ENCODE measurements at places on chromosomes 12 and 14.

DNA sequence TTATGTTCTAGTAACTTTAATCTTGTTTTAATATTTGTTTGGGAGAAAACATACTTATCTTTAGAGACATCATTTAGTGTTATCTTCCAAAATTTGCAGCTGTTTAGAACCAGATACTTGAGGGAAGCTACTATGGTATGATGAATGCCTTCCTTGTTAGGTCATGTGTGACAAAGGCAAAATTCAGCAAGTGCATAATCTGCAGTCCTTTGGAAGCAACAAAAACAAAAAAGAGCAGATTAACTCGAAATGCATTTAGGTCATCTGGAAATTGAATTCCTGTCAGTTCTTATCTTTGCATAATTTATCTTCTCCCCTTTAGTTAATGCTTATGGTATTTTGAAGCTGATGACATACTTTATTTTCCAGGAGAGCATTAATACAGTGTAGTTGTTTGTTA, 3.5 kb downstream of the FBXO34 start:
- DNase-seq: peak; percentile 14

- no peak for DNase-seq
Observed at GRCh38 chr12:18483698-18484325, 222.5 kb downstream of the PIK3C2G start.

DNA sequence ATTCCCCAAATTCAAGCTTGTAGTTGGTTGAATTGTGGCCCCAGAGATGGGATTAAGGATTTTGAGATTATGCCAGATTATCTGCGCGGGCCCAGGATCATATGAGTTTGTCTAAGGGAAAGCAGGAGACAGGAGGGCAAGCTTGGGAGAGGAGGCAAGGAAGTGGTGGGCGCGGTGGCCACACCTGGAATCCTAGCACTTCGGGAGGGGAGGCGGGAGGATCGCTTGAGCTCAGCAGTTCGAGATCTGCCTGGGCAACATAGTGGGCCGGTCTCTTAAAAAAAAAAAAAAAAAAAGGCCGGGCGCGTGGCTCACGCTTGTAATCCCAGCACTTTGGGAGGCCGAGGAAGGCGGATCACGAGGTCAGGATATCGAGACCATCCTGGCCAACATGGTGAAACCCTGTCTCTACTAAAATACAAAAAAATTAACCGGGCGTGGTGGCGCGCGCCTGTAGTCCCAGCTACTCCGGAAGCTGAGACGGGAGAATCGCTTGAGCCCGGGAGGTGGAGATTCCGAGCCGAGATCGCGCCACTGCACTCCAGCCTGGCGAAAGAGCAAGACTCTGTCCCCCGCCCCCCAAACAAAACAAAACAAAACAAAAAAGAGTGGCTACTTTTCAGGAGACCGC, 881 bp upstream of the PUS1 start:
- peak; percentile 46 for DNase-seq

DNA sequence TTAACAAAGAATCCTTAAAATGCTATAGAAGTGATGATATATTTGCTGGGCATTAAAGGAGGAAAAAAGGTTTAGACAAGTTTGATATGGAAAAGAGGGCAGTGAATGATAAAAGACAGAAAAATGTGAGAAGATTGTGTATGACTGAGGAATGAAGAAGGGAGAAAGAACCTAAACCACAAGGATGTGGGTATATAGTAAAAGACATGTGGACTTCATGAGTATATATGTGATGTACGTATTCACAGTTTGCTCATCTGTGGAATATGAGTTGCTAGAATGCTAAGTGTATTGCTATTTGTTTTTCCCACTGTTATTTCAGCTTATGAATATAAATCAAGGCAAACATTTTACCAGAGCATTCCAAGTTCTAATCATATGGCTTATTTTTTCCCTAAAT, 2.1 kb upstream of the SLC16A7 start:
- DNase-seq: no peak

DNA sequence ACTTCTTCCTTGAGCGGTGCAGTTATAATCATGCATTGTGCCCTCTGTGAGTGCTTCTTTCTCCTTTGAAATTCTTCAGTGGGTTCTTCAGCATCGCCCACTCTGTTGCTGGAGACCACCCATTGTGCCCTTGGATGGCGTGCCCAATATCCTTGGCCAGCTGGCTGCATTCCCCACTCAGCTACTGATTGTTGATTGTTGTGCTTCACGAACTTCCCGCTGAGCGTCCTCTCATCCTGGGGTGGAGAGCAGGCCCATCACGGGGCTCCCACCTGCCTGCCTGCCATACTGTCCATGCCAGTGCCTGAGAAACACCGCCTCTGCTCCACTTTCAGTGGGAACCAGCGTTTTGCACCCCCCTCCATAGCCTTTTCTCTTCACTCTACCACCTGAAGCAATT, 8.6 kb upstream of the SSTR1 start:
- no peak for DNase-seq

GRCh38 chr12:107894589-107894988, 120.1 kb downstream of the ASCL4 start:
- DNase-seq: no peak

- DNase-seq: no peak
Observed at GRCh38 chr12:111160350-111161241, 208.3 kb downstream of the PHETA1 start.

DNA sequence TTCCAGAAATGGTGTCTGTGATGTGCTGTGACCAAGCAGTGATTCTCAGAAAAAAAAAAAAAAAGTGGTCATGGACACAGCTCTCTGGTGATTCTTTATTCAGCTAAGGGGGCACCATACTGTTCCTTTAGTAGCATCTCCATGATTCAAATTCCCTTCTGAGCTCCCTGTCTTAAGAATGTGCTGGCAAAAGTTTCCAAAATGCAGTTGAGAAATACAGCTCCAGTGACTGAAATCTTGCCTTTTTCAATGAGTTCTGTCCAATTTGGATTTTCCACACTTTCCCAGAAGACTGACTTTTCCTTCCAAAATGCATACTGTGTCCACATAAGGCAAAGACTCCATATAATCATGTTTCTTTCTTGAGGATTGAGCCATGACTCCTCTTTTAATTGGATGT, 24.3 kb upstream of the CPM start:
- DNase-seq: no peak

GRCh38 chr12:130617219-130617618, 98.9 kb downstream of the RIMBP2 start:
- no peak for DNase-seq

DNA sequence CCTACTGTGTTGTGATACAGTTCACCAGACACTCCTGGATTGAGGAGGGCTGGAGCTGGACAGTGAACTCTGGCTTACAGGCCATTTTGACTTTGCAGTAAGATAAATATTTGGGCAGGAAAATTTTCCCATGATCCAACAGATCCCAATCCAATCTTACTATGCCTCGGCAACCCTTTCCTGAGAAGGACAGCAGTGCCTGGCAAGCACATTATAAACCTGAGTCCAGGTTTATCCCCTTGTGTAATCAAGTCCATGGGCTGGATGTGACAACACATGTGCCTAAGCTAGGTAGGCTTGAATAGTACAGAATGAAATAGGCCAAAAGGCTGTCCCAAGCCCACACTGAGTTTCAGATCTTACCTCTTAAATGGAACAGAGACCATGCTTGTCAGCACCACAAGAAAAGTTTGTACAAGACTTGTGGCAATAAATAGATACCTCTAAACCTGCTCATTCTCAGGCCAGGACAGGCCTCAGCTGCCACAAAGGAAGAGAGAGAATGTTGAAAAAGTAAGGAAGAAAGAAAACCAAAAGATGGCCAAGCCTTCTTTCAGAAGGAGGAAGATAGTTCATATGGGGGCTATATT, 34.9 kb downstream of the CREBL2 start:
- DNase-seq: no peak

DNA sequence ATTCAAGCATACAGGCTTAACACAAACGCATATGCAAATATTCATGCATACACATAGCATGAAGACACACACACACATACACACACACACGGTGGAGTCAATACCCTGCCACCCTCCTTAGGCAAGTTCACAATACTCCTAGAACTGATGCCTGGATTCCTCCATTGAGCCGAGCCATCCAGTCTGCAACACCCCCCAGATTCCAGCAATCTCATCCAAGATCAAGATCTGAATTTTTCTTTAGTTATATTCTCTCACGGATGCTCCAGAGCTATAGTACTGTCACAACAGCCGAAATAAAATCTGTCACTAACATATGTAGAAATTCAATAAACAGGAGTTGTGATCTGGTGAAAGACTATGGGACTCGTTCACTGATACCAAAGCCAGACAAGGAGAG, 110.8 kb downstream of the NUAK1 start:
- no peak for DNase-seq

DNA sequence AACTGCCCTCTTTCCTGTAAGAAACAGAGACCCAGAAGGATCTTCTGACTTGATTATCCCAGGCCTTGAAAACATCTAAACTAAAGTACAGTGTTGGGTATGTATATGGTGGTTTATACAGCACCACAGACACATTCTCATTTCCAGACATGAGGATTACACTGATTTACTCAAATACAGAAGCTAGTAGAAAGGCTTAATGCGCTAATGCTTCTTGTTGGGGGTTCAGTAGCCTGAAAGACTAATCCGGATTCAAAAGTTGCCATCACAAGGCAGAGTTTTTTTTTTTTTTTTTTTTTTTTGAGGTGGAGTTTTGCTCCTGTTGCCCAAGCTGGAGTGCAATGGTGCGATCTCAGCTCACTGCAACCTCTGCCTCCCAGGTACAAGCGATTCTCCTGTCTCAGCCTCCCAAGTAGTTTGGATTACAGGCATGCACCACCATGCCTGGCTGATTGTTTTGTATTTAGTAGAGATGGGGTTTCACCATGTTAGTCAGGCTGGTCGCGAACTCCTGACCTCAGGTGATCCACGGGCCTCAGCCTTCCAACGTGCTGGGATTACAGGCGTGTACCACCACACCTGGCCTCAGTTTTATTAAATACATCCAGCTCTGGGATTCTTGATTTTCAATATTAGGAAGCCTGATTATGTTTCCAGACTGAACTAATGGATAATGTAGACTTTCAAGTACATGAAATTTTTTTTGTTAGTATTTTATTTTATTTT, 46.3 kb upstream of the HECTD1 start:
- no peak for DNase-seq

DNA sequence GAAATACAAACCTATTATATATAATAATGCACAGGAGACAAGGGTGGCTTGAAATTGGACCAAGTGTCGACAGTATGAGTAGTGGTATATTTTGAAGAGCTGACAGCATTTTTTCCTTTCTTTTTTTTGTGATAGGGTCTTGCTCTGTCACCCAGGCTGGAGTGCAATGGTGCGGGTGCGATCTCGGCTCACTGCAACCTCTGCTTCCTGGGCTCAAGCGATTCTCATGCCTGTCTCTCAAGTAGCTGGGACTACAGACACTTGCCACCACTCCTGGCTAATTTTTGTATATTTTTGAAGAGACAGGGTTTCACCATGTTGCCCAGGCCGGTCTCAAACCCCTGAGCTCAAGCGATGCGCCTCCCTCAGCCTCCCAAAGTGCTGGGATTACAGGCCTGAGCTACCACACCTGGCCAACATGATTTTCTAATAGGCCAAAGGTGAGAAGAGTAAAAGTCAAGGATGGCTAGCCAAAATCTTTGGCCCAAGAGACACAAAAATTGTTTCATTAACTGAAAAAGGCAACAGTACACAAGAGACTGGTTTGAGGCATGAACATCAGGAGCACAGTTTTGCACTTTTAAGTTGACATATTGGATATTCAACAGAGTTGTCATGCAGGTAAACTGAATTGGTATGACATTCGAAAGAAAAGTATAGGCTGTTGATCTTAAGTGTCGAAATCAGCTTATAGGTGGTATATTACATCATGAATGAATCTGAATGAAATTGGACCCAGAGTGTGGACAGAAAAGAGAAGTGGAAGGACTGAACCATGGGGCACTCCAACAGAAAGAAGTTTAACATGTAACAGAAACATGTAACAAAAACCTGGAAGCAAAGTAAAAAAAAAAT, 12.5 kb downstream of the HNRNPC start:
- DNase-seq: peak; percentile 6

DNA sequence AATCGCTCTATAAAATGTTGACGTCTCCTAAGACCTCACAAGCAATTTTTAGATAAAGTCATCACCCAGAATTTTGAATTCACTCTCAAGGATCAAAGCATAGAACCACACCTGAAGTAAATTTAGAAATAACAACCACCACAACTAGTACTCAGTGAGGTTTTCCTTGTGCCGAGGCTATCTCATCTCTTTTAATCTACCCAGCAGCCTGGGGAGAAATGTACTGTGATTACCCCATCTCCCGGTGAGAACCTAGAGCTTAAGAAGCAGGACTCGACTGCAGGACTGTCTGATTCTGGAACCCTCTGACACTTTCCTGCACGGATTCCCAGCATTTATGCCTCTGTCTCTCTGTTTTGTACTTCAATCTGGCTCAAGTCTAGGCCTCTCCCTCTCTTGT, 180.9 kb upstream of the PLXNC1 start:
- DNase-seq: no peak

DNA sequence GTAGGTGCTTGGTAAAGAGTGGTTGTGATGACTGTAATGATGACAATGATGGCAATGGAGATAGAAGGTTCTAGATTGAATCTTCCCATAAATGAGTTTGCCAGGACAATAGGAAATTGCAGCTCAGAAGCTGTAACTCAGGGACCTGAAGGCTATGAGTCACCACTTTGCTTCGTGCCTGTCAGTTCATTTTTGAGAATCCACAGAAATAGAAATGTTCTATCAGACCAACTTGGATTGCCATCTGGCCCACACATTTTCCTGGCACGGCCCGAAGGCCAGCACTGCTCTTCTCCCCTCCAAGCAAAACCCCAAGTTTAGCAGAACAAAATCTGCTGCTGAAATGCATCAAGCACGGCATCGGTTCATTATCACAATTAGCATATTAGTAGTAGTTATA, 1127.0 kb downstream of the BCL11B start:
- DNase-seq: no peak

DNA sequence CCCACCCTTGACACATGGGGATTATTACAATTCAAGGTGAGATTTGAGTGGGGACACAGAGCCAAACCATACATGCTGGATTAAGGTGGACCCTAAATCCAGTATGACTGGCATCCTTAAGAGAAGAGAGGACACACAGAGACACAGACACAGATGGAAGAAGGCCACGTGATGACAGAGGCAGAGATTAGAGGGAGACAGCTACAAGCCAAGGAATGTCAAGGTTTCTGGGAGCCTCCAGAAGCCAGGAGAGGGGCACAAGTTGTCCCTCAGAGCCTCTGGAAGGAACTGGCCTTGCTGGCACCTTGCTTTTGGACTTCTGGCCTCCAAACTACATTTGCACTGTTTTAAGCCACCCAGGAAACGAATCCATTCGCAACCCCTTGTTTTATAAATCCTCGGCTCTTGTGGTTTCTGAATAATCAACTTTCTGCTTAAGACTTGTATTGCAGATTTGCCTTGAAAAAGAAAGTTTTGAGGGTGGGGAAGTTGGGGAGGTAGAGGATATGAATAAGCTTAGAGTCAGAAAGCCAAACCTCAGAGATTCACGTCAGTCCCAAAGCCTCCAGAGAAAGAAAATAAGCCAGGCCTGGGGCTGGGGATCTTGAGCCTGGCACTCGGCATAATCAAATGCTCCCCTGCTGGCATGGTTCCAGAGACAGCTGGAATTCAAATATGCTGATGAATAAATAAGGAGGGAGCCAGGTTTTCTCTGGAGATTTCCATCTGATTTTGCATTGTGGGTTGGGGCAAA, 224.2 kb upstream of the PWP1 start:
- peak; percentile 29 for DNase-seq
